ENCODE measurements at places on chromosomes 13 and 19. TPM values are rescaled to one million over a fixed set of nuclear protein-coding genes. Genes with fewer than 3 reads are reported as not detected.

The LRRC8E gene
- total RNA-seq: 4.6 TPM

- no peak for DNase-seq
Observed at GRCh38 chr13:65803530-65804392, 1426.4 kb downstream of the PCDH9 start.

DNA sequence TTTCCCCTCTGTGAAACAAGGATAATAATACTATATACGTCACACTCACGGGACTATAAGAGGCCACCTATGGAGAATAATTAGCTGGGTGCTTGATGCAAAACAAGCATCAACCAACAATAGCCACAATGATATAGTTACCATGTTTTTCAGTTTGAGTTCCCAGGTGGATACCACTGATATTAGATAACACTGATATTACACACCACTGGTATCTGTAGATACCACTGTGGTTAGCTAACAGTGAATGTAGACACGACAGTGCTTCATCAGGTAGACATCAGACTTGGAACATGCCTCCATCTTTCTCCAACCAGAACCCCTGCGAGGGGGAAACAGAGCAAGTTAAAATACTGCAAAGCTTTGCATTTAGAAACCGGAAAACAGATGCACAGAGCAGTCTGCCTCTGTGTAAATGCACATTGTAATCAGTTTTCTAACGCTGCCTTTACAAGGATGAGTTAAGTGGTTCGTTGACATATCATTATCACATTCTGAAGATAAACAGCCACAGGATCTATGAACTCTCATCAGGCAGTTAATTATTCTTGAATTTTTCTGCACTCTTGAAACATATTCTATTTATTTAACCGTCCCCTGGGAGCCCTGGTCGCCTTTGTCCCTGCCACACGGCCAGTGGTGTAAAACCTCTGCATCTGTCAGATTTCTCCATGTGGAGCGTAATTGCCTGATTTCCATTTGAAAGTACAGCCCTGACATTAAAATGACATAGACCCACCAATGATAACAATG is 80.7 kb downstream of the RNASEH2B start:
- DNase-seq: no peak

DNA sequence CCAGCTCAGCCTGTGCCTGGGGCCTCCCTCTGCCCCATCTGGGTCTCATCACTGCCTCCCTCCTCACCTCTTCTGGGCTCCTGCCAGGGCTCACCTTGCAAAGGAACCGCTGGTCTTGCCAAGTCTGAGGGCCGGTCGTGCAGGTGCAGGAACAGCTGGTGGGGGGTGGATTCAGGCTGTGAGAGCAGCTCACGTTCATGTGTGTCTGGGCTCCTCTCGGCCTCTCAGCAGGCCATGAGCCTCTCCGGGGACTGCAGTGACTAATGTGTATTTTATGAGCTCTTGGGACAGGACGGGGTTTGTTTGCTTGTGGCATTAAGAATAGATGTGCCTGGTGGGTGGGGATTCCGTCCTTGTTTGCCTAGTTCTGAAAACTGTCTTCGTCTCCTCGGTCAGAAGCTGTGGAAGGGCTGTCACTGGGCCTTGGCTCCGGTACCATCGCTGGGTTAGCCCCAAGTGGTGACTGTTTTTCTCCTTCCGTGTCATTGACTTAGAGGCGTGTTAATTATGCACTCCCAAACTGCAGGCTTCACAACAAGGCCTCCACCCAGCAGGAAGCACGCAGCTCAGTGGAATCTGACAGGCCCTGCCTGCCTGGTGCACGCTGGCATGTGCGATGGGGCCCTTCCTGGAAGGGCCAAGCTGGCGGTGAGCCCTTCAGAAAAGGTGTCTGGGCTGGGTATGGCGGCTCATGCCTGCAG is 77.6 kb downstream of the KDM4B start:
- peak; percentile 54 for DNase-seq

GRCh38 chr13:30895773-30896172 is 10.3 kb upstream of the MEDAG start:
- no peak for DNase-seq

GRCh38 chr19:49565261-49565660 is 15.1 kb downstream of the NOSIP start:
- DNase-seq: no peak

GRCh38 chr13:47665043-47665442 is 336.0 kb downstream of the SUCLA2 start:
- DNase-seq: no peak

Measured in NCI-H460 (cell line).